Stimulated activated naive B cell treated with anti-CD40 and anti-IgM and Interleukin-4, amounts not matched to agents 10 μg/mL and 1 μg/mL and 100 μg/mL, for 72 hours (primary cell): ENCODE measurements at places on chromosomes 5 and 9.

- no peak for DNase-seq
These were observed 551.7 kb downstream of the MAT2B start for GRCh38 chr5:164057121-164057520.

GRCh38 chr5:31007672-31008071, 185.8 kb upstream of the CDH6 start:
- DNase-seq, result no peak

DNA sequence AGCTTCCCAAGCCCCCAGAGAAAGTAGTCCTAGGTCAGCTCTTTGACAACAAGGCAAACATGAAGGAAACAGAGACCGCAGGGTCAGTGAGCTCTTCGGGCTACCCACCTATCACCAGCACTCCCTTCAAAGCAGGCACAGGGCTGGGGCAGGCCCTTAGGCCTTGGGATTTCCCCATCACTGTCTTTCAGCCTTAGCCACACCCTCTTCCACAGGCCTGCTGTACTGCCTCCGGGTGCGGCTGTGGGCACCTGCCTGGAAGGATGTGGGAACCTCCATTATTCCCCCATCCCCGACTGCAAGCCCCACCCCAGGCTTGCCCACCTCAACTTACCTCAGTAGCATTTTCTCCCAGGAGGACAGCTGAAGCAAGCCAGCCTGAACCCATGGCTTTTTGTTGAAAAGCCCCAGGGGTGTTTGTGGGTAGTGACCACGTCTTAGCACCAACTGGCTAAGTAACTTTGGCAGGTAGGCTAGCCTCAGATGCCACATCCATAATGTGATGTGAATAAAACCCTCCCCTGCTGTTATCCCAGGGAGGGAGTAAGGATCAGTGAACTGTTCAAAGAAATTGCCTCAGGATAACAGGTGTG, 100.2 kb downstream of the PIK3R1 start:
- DNase-seq, result peak; percentile 62

GRCh38 chr9:133701981-133702797, 36.0 kb downstream of the SARDH start:
- DNase-seq, result no peak

GRCh38 chr9:11708899-11709298, 984.3 kb upstream of the TYRP1 start:
- DNase-seq, result no peak

- no peak for DNase-seq
These were observed 6.3 kb upstream of the IRX2 start for GRCh38 chr5:2757563-2758351.

DNA sequence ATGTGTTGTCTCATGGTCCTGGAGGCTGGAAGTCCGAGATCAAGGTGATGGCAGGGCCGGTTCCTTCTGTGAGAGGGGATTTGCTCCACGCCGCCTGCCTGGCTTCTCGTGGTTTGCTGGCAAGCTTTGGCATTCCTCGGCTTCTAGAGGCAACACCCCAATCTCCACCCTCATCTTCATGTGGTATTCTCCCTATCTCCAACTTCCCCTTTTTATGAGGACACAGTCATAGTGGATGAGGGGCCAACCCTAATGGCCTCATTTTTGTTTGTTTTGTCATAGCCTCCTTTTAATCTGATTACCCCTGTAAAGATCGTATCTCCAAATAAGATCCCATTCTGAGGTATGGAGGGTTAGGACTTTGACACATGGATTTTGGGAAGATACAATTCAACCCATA, 41.7 kb upstream of the CLK4 start:
- no peak for DNase-seq

DNA sequence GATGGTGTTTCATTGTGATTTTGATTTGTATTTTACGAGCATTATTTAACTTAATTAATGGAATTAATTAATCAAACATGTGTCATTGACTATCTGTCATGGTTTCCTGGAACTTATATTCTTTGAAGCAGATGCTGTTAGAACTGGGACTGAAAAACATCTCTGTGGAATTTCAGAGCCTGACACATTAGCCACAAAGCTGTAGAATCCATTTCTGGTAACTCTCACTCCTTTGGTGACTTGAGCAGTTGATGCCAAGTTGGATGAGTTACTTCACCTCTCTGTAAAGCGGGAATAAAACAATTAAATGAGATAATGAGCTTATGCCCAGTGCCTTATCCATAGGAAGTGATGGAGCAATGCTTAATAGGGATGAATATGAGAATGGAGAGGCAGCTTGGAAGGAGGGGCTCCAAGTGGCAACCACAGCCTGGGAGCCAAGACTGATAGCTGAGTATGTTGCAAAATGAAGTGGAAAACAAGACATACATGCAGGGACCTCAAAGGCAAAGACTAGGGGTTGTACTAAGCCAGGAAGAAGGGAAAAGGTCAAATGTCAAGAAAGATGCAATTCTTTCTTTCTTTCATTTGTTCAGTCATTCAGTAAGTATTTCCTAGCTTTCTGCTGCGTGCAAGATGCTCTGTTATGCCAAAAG, 23.1 kb upstream of the ADRA1B start:
- DNase-seq, result no peak

- no peak for DNase-seq
These were observed 615.0 kb downstream of the HINT1 start for GRCh38 chr5:130549884-130550561.

DNA sequence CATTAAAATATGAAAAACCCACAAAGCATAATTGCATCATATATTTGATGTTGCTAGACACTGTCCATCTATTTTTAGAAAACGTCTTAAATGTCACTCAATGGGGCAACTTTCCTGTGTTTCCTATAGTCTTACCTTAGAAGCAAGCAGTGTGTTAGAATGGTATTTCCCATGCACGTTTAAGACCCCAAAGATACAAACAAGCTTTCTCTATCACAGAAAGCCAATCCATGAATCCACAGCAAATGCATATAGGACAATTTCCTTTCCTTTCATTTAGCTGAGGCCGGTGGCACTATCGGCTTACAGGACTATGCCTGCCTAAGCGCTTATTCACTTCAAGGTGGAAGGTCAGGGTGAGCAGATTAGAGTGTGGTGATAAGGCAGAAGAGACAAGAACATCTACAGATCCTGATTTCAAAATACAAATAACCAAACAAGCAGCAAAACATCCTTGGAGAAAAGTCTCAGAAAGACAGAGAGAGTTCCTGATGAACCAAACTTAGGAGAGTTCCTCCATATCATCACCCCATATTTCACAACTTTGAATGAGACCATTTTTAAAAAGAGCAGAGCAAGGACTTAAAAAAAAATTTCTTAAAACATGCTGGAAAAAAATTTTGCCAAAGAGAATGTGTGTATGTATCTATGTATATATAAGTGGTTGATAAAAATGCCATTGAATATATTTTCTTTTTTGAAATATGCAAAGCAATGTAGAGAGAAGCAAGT, 57.2 kb downstream of the MEF2C start:
- DNase-seq, result no peak

DNA sequence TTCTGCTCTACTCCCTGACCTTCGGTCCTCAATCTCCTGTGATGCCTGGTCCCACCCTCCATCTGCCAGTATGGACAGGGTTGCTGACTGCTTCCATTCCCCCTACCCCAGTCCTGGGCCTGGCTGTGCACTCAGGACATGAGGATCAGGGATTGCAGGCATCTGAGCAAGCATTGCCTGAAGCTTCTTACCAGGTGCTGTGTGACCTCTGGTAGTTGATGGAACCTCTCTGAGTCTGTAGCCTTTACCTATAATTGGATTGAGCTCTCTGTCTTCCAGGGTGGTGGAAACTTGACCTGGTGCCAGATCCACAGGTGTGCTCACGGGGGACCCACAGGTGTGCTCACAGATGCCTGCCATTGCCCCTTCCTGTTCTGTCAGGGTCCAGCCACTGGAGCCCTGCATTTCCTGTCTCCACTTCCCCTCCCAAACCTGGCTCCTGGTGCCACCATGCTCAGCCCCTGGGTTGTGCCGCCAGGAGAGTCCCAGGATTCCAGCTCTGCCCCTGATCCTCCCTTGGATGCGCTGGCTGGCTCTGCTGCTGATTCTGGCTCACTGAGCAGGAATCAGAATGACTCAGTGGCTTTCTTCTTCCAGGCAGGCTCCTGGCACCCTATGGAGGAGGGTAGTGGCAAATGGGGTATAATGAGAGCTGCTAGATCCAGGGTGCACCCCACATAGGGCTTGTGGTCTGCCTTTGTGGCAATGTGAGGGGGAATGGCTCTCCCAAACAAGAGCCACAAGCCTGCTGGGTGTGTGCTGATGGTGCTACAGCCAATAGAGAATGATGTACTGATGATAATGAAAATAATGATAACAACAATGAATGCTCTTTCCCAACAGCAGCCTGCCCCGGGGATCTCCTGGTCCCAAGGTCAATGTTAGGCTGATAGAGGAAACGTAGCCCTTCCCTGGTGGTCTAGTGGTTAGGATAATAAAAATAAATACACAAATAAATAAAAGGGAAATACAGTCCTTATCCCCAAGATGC, 35.2 kb upstream of the PSD2 start:
- DNase-seq, result no peak

DNA sequence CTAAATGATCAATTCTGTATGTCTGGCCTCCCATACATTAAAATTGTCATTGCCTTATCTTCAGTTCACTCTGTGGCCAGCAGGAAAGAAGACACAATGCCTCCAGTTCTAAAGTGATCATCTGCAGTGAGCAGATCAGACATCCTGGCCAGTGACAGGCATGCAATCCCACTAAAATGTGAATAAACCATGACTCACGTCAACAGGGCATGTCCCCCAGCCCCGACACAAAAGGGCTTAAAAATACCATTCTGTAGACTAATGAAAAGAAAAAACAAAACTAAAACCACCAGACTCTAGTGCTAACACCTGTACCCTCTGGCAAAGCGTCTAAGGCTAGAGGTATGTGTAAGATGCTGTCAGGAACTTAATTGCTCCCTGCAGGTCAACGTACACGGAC, 38.5 kb downstream of the DDX31 start:
- no peak for DNase-seq

DNA sequence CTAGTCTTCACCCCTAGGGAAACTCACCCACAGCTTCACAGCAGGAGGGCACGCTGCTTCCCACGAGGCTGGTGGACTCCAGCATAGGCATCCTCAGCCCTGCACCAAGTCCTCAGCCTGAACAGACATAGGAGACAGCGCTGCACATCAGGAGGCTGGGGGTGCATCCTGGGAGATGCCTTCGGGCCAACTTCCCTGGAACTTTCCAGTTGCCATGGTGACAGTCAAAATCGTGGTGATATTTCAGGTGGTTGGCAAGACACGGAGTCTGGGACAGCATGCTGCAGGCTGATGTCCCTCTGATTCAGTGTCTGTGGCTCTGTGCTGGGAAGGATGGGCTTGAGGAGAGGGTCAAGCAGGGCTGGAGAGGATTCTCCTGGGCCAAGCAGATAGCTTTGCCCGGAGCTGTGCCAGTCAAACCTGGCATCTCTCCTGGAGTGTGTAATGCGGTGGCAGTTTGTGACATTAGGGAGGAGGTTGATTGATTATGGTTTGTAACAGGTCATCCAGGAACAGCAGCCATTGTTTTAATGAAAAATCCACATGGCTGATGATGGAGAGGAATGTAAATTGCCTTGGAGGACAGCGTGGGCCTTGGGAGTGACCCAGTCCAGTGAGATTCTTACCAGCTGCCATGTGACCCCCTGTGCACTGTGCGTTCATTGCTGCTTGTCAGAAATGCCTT, 35.6 kb upstream of the SEMA4D start:
- DNase-seq, result no peak

DNA sequence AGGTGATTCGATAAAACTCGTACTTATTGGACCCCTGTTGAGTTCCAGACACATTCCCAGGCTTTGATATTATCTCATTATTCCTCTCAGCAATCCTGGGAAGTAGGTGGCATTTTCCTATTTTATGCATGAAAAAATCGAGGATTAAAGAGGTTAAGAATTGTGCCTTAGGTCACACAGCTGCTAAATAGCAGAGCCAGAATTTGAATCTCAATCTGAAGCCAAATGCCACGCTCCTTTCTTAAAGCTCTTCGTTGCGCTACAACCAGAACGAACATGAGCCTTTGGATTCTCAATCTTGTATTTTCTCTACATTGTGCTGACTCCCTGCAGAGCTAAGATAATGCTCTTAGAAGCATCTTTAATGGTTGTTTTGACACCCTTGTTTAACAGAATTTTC, 527.8 kb upstream of the TLE4 start:
- DNase-seq, result no peak

GRCh38 chr5:56309262-56309826, 76.2 kb upstream of the ANKRD55 start:
- DNase-seq, result no peak

DNA sequence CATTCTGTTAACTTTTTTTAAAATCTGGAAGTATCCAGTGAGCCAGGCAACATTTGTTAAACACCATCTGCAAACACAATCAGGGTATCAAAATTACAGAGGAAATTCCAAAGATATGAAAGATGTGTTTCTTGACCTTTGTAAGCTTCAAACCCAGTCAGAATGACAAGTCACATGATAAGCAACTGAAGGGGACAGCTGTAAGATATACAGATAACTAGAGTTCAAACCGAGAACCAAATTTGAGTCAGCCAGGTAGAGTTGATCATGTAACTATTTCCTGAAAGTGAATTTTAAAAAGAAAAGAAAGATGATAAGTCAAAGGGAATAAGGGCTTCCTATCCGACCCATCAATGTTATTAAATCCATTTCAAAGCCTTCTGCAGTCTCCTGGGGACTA, 196.2 kb downstream of the DEPDC1B start:
- DNase-seq, result no peak

DNA sequence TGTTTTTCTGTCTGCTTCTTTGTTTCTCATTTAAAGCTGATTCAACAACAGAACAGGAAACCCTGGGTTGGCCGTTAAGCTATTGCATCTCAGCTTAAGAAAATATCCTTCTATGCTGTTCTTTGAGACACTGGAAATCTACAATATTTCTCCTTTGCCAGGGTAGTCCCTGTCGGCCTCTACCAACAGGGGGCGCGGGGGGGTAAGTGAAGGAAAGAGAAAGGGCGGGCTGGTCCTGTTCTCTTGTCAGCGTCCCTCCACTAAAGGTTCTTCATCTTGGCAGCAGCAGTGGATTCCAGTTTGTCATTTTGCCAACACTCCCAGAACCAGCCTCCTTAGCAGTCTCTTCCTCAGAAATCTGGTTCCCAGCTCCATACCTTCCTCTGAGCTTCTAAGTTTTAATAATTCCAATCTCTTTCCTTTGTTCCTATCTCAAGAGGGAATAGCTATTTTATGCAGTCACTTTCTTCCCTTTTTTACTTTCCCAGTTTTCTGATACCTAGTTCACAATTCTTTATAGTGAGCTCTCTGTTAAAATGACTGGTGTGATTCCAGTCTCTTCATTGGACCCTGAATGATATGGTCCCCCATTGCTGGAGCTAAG, 222.3 kb downstream of the GLIS3 start:
- DNase-seq, result no peak

GRCh38 chr9:132160802-132161742, 786 bp upstream of the NTNG2 start:
- peak; percentile 40 for DNase-seq
